ENCODE measurements at places on chromosomes 2 and 18. TPM values are rescaled to one million over a fixed set of nuclear protein-coding genes. Genes with fewer than 3 reads are reported as not detected.

DNA sequence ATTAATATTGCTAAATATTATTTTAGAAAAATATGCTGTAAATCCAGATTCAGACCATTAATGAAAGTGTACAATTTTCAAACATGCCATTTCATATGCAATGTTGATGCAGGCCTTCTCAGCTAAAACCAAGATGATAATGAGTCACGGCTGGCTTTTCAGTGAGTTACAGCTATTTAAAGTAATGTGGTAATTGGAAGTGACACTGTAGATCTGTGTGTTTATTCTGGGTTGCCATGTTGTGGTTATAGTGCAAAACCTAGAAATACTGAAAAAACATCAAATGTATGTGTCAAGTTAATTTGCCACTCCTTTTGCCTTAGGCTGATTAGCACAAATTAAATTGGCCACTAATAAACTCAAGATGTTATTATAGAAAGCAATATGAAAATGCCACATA, 506.6 kb downstream of the ERBB4 start:
- H3K36me3 ChIP-seq, result no peaks in the 10 kb centered on the region
- no peaks in the 10 kb centered on the region for H3K4me1 ChIP-seq
- no peak overlapping the region for H3K4me3 ChIP-seq
- no peaks in the 10 kb centered on the region for H3K27me3 ChIP-seq

DNA sequence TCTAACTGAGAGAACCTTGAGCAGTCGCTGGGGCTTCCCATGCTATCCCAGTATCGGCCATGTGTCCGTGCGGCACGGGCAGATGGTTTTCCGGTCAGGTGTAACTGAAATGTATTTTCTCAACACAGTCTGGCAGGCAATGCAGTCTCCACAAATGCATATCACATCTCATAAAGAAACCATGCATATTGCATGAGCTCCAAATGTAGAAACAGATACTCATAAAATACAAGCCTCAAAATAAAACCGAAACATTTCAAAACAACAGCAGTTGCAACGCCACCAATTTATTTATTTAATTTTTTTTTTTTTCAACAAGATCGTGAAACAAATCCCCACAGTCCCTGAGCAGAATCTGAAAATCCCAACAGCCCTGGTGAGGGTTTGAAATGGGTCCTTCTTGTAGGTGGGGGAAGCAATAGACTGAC, 299.4 kb downstream of the LPIN1 start:
- H3K27me3 ChIP-seq, result no peaks in the 10 kb centered on the region
- H3K27ac ChIP-seq, result no peak overlapping the region
- H3K36me3 ChIP-seq, result no peaks in the 10 kb centered on the region
- no peak overlapping the region for H3K4me3 ChIP-seq
- no peak for DNase-seq

DNA sequence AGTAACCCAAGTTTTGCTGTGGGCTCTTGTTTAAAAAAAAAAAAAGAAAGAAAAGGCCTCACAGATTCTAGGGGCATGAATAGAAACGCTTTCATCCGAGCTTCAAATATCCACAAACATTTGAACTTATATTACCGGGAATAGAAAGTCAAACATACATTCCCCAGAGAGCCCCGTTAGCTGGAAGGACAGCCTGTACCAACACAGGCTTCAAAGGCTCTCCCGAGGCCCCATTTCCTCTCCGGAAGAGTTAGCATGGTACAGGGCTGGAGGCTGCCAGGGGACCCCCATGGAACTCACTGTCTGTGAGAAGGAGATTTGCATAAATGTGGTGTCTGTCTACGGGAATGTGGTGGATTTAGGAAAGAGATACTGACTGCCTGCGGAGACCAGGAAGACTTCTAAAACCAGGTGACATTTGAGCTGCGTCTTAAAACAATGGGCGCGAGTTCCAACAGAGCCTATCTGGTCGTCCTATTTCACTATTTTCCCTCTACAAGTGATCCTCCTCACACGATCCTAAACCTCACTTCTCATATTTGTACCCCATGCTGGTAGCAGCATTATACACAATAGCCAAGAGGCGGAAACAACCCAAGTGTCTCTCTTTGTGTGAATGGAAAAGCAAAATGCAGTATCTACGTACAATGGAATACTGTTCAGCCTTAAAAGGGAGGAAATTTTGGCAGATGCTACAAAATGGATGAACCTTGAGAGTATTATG, 820 bp upstream of the MATN3 start:
- H3K27me3 ChIP-seq, result peaks cover 24% of the 10 kb centered on the region
- no peak overlapping the region for H3K27ac ChIP-seq
- H3K4me1 ChIP-seq, result peaks cover 6% of the 10 kb centered on the region

Gene TRAF3IP1
- polyA plus RNA-seq, result 10.2 TPM

Gene FOXD4L1
- polyA plus RNA-seq, result not detected

All from CD8-positive, alpha-beta memory T cell (primary cell).